NCI-H187 (cell line): ENCODE measurements at places on chromosomes 6 and 20.

DNA sequence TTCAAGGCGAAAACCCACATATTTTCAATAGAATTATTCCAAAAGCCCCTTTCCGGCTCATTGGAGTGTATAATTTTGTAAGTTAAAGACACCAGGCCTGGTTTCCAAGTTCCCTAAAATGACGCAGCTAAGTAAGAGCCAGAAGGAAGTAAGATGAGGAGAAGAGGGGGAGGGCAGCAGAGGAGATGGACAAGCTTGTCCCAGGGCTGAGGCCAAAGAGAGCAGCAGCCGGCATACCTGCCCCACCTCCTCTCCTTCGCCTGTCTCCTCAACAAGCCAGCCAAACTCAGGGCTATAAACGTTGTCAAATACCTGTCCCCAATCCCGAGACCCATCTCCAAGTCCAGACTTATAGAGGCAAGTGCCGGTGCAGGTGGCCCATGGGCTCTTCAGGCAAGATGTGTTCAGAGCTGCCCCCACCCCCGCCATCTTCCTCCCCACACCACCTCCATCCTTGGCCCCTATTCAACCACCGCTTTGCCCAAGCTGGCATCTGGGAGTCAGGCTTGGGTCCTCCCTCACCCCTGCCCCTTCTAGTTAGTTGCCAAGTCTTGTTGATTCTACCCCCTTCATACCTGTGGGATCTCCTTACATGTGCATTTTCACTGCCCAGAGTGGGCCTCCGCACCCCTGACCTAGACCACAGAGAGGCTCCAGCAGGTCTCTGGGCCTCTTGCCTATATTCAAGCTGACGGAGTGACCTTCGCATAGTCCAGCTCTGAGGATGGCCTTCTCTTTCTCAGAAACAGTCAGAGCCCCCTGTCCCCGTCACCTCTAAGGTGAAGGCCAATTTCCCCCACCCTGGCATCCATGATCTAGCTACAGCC lies 75.7 kb upstream of the SIRPA start:
- DNase-seq: no peak

- peak; percentile 26 for DNase-seq
These were observed 636 bp downstream of the SUPT3H start for GRCh38 chr6:45377043-45377553.

DNA sequence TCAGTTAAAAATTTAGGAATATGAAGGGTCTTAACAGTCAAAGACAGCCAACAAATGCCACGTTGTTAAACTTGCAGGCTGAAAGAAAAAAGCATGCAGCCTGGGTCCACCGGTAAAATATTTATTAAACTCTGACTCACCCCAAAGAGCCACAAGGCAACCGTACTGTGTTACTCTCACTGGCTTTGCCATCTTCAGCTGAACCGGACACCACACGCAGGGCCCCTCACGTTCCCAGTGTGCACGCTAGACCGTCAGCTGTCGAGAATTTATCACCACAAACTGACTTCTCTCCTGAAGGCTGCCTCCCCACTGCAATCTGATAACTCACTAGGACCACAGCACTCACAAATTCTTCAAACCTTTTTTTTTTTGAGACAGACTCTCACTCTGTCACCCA lies 30.7 kb downstream of the HUS1B start:
- no peak for DNase-seq

DNA sequence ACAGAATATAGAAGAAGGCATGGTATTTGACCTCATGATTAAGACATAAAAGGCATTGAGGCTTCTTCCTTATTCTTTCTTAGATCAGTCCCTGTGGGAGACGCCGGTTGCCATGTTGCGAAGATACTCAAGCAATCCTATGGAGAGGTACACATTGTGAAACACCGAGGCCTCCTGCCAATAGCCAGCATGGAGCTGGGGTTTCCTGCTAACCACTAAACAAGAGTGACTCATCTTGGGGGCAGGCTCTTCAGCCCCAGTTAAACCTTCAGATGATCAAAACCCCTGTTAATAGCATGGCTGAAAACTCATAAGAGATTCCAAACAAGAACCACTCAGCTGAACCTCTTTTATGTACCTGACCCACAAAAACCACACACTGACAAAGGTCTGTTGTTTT lies 478.8 kb downstream of the CD83 start:
- DNase-seq: no peak

- DNase-seq: no peak
These were observed 258.3 kb downstream of the NFATC2 start for GRCh38 chr20:51284176-51284575.
